A172 (cell line): ENCODE measurements at places on chromosomes 3 and 15.

DNA sequence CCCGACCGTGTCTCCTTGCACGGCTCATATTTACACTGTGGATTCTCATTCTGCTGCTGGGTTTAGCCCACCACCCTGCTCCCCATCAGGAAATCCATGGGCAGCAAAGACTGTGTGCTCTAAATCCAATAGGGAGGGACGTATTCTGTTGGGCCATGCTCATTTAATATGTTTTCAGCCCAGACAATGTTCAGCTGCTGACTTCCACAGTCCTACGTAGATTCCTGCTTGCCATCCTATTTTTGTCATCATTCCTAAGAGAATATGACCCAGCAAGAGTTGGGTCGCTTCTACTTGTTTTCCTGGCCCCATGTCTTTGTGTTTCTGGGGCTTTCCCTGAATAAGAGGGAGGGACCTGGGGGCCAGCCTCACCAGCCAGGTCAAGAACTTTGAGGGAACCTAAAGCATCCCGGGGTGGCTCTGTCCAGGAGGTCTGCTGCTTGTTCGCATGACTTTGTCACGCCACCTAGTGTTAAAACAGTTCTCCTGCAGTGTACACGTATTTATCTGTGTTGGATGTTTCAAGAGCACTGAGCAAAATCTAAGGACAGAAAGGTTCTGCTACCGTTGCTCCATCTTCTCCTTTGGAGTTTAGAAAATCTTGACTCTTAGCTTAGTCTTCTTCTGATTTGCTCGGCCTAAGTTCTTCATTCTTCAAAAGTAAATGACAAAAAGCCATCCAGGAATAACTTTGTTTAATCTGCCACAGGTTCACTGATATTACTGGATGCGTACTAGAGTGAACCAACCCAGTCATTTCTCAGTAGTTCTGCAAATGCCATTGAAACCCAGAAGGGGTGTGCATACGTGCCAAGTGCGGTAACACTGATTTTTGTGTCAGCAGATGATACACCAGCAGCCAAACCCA lies 79.8 kb upstream of the NR2E3 start:
- peak; percentile 64 for DNase-seq

DNA sequence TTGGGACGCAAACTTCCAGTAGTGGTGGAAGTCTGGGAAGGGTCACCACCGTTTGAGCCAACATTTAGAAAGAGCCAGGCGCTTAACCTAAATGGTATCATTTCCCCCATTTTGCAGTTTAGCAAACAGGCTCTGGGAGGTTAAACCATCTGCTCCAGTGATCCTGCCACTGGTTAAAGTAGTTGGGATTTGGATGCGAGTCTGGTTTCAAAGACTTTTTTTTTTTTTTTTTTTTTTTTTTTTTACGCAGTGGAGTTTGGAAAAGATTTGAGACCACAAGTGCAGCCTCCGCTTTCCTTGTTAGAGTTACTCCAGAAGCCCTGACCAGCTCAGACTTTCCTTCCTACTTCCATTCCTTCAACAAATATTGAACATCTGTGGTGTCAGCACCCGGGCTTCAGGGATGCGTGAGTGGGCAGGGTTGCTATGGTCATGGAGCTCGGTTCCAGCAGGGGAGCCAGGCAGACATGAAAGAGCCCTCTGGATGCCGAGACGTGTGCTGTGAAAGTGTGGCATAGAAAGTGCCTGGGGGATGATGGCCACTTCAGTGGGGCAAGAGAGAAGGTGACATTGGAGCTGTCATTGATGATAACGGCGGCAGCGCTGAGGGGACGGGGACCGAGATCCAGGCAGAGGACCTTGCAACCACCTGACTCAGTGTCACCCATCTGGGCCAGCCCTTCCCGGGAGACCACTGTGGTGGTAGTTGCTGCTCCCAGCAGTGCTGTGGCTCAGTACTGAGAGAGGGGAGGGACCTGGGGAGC lies 1.1 kb upstream of the RNU6-1 start:
- DNase-seq, result peak; percentile 30

DNA sequence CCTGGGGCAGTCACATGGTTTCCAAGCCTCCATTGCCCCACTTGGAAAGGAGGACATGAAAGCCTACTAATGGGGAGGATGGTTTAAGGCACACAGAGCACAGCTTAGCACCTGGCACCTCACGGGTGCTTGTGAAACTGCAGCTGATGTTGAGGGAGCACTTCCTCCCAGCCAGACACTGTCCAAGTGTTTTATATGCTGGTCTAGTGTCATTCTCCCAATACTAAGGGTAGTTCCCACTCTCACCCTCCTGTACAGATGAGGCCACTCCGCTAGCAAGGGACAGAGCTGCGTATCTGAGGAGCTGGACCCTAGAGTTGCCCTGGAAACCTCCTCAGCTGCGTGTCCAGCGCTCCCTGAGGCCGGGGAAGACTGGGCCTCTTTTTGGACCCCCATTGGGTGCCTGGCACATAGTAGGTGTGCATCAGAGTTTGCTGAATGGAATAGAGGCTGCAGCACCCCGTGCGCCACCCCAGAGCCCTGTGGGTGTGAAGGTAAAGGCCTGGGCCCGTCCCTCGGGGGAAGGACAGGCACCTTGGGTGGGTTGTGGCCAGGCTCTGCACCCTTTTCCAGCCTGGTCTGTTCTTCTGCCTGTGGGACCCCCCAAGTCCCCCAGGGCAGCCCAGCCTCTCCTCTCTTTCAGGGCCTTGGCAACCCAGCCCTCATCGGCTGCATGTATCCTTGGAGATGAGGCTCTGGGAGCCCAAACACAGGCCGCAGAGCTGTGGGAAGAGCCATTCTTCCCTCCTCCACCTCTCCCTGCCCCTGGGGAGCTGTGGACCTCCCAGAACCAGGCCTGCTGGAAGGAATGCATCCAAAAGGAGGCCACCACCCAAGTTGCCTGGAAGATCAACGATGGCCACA lies 31.3 kb downstream of the DNASE1L3 start:
- no peak for DNase-seq

DNA sequence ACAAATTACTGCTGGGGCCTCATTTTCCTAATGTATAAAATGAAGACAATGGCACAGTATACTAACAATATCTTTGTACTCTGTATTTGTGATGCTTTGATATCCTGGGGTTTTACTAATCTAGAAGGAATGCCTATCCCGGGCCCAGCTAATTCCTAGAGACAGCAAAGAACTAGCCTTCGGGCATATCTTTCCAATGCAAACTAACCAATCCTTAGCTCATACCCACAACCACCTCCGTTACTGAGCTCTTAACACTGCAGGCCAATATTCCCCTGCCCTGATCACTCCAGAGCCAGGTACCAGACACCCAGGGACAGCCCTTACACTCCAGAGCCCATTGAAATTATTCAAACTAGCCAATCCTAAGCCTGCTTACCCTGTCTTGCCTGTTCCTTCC lies 309.0 kb downstream of the ULK4 start:
- DNase-seq, result no peak

GRCh38 chr3:21573291-21573690 lies 177.7 kb downstream of the ZNF385D start:
- peak; percentile 14 for DNase-seq

GRCh38 chr15:39030291-39031070 lies 465.9 kb upstream of the RASGRP1 start:
- DNase-seq, result no peak

DNA sequence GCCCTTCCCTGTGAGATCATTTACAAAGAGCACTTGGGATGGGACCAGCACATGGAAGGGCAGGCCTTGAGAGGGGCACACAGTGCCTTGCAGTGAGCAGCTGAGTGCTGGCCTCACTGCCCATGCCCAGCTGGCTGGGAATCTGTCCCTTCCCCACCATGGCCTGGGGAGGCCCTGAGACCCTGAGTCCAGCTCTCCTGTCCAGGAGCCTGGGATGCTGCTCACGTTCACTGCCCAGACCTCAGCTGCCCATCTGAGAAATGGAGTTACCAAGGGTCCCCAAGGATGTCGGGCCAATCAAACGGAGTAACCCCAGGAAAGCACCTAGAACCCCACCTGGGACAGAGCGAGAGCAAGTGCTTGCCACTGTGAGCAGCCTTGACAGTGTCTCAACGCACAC lies 35.6 kb downstream of the WNT7A start:
- no peak for DNase-seq

DNA sequence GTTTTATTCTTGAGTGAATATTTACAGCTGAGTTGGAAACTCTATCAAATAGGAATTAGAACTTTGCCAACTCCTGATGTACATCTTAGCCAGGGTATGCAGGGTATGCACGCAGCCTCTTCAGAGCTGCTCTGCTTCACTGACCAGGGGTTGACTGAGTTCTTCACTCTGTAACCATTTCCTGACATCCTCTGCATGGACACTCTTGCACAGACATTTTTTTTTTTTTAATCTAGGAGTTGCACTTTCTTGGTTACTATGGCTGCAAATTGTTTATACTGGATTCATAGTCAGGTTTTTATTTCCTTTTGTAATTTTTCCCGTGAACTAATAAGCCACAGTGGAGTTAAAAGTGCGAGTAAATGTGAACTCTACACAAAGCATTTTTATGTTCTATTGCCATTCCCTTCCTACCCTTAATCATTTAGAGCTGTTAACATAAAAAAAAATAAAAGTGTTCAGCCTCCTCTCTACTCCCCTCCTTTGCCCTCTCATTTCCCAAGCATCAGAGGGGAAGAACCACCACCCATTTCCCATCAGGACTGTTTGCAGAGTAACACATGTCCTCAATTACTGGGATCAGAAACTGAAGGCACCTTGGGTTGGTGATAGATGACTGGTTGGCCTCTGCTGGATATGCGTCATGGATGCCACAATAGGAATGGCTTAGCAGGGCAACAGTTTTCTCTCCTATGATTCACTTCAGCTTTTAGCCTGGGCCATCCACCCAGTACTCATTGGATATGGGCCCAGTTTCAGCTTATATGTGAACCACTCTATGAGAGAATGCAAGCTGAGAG lies 54.0 kb downstream of the DUT start:
- DNase-seq, result peak; percentile 95

- DNase-seq, result no peak
Measured at GRCh38 chr3:180036092-180036670, 556 bp downstream of the PEX5L start.

- DNase-seq, result peak; percentile 14
Measured at GRCh38 chr15:51623386-51623938, 891 bp upstream of the DMXL2 start.

DNA sequence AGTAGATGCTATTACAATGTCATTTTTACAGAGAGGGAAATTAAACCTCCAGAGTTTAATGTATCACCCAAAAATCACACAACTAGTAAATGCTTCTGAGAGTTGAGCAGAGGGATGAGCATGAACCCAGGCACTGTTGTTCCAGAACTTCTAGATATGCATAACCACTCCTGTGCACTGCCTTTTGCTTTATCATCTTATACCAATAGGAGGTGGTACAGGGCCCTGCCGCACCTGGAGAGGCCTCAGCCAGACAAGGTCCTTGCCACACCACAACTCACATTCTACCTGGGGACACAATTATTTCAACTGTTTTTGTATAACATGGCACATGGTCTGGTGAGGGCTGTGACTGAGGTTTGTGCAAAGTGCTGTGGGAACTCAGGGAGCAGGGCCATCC lies 78.5 kb upstream of the NTRK3 start:
- no peak for DNase-seq

DNA sequence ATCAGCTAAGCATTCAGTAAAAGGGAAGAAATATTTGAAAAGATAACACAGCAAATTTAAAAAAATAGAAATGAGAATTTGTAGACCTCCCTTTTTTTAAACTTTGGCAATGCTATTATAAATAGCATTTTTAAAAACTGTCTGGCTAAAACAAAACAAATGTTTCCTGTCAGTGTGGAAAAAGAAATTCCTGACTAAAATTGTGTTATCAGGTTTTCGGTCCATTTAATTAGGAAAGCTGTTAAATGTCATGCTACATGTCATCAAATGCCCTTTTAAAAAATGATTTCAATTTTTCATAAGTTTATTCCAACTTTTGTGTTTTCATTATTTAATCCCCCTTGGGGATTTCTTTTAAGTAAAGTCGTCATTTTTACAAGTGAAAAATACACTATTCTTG lies 29.6 kb downstream of the COL8A1 start:
- no peak for DNase-seq

DNA sequence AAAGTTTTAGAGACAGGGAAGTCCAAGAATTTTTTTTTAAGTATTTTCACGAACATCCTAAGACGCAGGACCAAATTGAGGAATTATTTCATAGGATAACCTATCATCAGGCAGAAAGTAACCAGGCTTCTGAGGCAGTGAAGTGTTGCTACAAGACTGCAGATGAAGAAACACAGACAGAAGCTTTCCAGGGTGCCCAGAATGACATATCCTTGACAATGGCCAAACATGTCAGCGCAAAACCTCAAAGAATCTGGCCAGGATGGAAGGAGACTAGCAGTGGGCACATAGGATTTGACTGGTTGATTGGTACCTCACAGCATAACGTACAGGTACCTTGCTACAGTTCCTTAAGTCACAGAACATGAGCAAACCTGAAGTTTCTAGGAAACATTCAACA lies 7.5 kb downstream of the ADAMTS9 start:
- no peak for DNase-seq

DNA sequence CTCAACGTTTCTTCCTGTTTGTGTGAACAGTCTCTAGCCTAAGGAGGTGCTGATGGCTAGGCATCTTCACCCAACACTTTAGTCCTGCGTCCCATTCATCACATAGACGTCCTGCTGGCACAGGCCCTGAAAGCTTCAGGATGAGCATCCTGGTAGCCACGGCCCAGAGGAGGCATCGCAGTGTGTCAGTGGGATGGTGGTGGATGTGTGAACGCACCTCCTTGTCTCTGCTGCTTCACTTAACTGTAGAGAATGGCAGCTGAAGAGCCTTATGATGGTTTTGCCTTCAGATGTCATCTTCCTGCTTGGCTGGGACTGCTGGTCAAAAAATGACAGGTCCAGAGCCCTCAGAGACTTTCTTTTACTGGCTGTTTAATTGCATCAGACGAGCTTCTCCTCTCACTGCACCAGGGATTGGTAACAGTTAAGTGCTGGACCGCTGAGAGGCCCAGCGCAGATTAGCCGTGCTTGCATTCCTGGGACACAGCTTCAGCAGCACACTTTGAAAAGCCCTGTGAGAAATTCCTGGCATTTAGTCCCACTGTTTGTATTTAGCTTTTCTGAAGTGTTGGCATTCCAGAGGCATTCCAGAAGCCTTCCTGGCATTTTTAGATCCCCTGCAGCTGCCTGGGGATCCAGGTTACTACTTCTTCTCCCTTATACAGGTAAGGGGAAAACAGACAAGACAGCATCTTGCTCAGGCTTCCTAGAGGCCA lies 132.4 kb upstream of the PLXNA1 start:
- peak; percentile 84 for DNase-seq

DNA sequence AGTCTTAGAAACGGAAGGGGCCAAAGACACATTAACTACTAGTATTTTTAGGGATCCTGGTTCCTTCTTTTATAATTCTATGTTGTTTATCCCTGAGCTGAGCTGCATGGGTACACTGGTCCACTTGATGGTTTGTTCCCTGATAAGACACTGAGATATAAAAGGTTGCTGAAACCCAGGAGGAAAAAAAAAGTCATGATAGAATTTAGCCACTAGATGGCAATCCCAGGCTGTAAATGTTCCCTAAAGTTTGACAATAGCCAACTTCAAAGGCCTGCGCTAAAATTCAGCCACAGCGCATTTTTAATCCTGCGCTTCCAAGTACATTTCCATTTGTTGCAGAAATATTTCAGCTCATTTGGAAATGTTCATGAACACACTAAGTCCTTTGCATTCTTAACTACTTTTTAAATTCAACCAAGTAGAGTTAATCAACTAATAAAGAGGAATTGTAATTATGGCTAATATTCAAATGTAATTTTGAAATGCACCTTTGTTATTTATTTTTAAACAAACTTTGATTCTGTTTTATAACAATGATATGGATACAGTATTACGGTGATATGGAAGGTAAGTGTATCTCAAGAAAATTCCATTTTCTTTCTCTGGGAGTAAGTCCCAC lies 249.3 kb upstream of the FEZF2 start:
- peak; percentile 49 for DNase-seq
